ENCODE measurements at places on chromosomes 3 and 15. TPM values are rescaled to one million over a fixed set of nuclear protein-coding genes. Genes with fewer than 3 reads are reported as not detected.

SUMF1 gene
- 79.1 TPM for total RNA-seq

- H3K27ac ChIP-seq: no peak overlapping the region
- H3K27me3 ChIP-seq: no peaks in the 10 kb centered on the region
- H3K4me1 ChIP-seq: peaks cover 6% of the 10 kb centered on the region
- no peak overlapping the region for H3K4me3 ChIP-seq
These were observed 71.6 kb upstream of the ACP3 start for GRCh38 chr3:132245552-132246142.

DNA sequence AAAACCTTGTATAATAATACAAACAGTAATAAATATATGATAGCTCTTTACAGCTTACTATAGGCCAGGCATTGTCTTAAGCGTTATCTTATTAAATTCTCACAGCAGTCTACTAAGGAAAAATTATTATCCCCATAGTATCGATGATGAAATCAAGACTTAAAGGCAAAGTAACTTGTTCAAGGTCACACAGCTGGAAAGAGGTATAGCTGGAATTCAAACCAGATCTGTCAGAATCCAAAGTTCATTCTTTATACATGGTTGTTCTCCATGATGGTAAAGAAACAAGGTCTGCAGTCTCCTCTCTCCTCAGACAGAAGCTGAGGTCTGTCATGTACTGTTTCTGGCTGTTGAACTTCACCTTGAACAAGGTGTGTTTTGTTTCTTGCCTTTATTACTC is 15.4 kb upstream of the SLC22A13 start:
- H3K27ac ChIP-seq: no peak overlapping the region
- H3K36me3 ChIP-seq: peaks cover 78% of the 10 kb centered on the region
- no peak overlapping the region for H3K4me3 ChIP-seq
- no peaks in the 10 kb centered on the region for H3K27me3 ChIP-seq
- H3K4me1 ChIP-seq: peaks cover 11% of the 10 kb centered on the region

GRCh38 chr3:15941958-15942357 is 144.2 kb upstream of the ANKRD28 start:
- H3K27me3 ChIP-seq: no peaks in the 10 kb centered on the region
- no peaks in the 10 kb centered on the region for H3K36me3 ChIP-seq
- no peaks in the 10 kb centered on the region for H3K4me1 ChIP-seq
- DNase-seq: no peak
- no peak overlapping the region for H3K4me3 ChIP-seq

DNA sequence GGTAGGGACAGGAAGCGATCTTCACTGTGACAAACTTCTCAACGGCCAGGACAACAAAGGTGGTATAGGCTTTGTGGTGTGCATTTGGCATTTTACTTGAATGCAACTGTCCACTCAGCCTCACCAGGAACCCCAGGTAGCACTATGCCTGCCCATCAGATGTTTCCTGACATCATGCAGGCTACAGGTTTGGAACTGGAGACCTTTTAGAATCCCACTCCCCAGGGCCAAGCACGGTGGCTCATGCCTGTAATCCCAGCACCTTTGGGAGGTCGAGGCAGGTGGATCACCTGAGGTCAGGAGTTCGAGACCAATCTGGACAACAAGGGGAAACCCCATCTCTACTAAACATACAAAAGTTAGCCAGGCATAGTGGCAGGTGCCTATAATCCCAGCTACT is 9.6 kb downstream of the STARD5 start:
- DNase-seq: no peak
- no peak overlapping the region for H3K4me3 ChIP-seq
- peaks cover 15% of the 10 kb centered on the region for H3K4me1 ChIP-seq

GRCh38 chr3:155657161-155657560 is 87.7 kb downstream of the PLCH1 start:
- no peak overlapping the region for H3K4me3 ChIP-seq
- DNase-seq: no peak
- no peaks in the 10 kb centered on the region for H3K27me3 ChIP-seq
- no peaks in the 10 kb centered on the region for H3K36me3 ChIP-seq

HDC gene
- not detected for total RNA-seq

DNA sequence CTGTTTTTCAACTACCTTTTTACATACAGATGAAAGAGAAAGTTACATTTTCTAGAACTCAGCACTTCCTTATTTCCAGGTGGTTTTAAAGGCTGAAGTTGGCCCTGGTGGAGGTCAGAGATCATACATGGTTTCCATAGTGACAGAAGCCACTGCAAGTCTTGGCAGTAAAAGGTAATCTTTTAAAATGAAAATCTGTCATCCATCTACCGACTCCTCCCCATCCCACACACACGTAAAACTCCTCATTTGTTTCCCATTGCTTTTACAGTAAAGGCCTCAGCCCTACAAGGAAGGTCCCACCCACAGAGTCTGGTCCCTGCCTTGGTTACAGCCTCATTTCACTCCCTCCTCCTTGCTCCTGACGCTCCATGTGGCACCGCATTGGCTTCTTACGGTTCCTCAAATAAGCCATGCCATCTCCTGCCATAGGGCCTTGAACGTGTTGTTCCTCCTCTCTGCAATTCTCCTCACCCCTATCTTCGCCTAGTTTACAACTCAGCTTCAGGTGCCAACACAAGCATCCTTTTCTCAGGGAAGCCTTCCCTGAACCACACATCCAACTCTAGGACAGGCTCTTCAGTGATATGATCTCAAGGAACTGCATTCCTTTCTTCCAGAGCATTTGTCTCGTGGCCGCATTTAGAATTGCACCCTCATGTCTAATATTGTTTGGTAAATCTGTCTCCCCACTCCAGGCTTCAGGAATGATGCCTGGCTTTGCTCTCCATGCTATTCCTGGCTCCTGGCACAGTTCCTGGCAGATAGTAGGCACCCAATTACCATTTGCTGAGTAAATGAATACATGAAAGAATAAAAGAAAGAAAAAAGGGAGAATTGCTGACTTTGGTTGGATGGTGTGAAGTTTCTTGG is 2.6 kb downstream of the CYP19A1 start:
- no peaks in the 10 kb centered on the region for H3K27me3 ChIP-seq
- no peaks in the 10 kb centered on the region for H3K36me3 ChIP-seq
- DNase-seq: no peak
- no peak overlapping the region for H3K27ac ChIP-seq
- no peaks in the 10 kb centered on the region for H3K4me1 ChIP-seq

GRCh38 chr3:53495520-53496391 is 1.3 kb downstream of the CACNA1D start:
- no peaks in the 10 kb centered on the region for H3K36me3 ChIP-seq
- H3K4me3 ChIP-seq: no peak overlapping the region
- DNase-seq: no peak
- no peak overlapping the region for H3K27ac ChIP-seq
- H3K4me1 ChIP-seq: no peaks in the 10 kb centered on the region

DNA sequence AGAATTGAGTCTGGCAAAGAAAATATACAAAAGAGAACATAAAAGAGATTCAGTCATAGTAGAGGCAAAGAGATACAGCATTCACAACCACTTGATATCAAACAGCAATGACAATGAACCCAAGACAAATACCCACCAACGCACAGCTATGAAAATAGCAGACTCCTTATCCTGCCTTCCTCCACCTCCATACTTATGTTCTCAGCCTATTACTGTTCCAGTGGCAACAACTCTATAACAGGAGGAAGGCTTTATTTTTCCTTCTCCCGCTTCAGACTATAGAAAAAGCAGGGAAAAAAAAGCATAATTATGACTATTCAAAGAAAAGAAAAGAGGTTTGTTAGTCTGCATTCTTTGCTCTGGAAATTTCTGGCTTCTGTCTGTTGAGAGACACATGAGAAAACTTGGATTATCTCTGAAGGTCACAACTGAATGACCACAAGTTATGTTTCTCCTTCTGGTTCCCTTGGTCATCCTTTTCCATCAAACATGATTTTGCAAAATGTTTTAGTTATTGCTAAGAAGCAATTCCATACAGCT is 81.2 kb upstream of the PLXND1 start:
- no peak for DNase-seq
- no peaks in the 10 kb centered on the region for H3K27me3 ChIP-seq
- no peaks in the 10 kb centered on the region for H3K36me3 ChIP-seq
